A549 treated with ZK216348 at 1 μM for 4 hours (cell line): ENCODE measurements at places on chromosomes 4 and X. TPM values are rescaled to one million over a fixed set of nuclear protein-coding genes. Genes with fewer than 3 reads are reported as not detected.

Gene SLC7A11
- total RNA-seq, result 14.3 to 31.4 TPM (median 25.9 TPM) in 5 replicates

Gene STATH
- not detected in 5 replicates for total RNA-seq

Gene C4orf54
- not detected in 5 replicates for total RNA-seq

Gene TTC29
- not detected in 5 replicates for total RNA-seq

Gene AFF2
- not detected in 5 replicates for total RNA-seq

Gene FGFBP2
- total RNA-seq, result 0.12 to 0.24 TPM in 2 of 5 replicates, not detected in the others

Gene NAP1L3
- 0.25 to 0.92 TPM (median 0.33 TPM) in 5 replicates for total RNA-seq

Gene SLC34A2
- total RNA-seq, result 0.19 TPM in 1 of 5 replicates, not detected in the others

Gene PABPC1L2B
- total RNA-seq, result not detected in 5 replicates

Gene MAOB
- 0.09 to 0.20 TPM (median 0.14 TPM) in 3 of 5 replicates, not detected in the others for total RNA-seq

Gene MND1
- total RNA-seq, result 12.3 to 21.1 TPM (median 12.8 TPM) in 5 replicates

Gene TRMT2B
- total RNA-seq, result 13.1 to 15.7 TPM (median 15.4 TPM) in 5 replicates

Gene ADGRL3
- not detected in 5 replicates for total RNA-seq

Gene DLG3
- 3.6 to 5.3 TPM (median 4.9 TPM) in 5 replicates for total RNA-seq

Gene GAGE12H
- not detected in 5 replicates for total RNA-seq

Gene REELD1
- total RNA-seq, result not detected in 5 replicates

Gene GRIA3
- total RNA-seq, result not detected in 5 replicates

Gene NSG1
- 3.2 to 6.3 TPM (median 4.5 TPM) in 5 replicates for total RNA-seq

Gene TBX22
- not detected in 5 replicates for total RNA-seq

Gene EDNRA
- 0.31 to 1.1 TPM (median 0.36 TPM) in 5 replicates for total RNA-seq

Gene MFAP3L
- 3.9 to 5.7 TPM (median 4.2 TPM) in 5 replicates for total RNA-seq
